ENCODE measurements at places on chromosomes 3 and 15. TPM values are rescaled to one million over a fixed set of nuclear protein-coding genes. Genes with fewer than 3 reads are reported as not detected.

CA12 gene
- total RNA-seq: 1.1 TPM

CHRNA5 gene
- total RNA-seq: 19.1 TPM

BFSP2 gene
- total RNA-seq: not detected

ATP2C1 gene
- total RNA-seq: 94.6 TPM

GOLGA8Q gene
- total RNA-seq: 0.66 TPM

ST8SIA2 gene
- not detected for total RNA-seq

CLDN18 gene
- not detected for total RNA-seq

CHST14 gene
- 17.4 TPM for total RNA-seq

DHFR2 gene
- 5.3 TPM for total RNA-seq

LYZL4 gene
- not detected for total RNA-seq

CYP8B1 gene
- total RNA-seq: not detected

LRRIQ4 gene
- 0.07 TPM for total RNA-seq

ELL3 gene
- 2.0 TPM for total RNA-seq

FBXO40 gene
- total RNA-seq: not detected
